Activated naive CD4-positive, alpha-beta T cell treated with anti-CD3 and anti-CD28 coated beads for 36 hours (primary cell): ENCODE measurements at places on chromosomes 3 and 15. TPM values are rescaled to one million over a fixed set of nuclear protein-coding genes. Genes with fewer than 3 reads are reported as not detected.
A peak's percentile ranks its signal among the peaks of the same experiment; 100 is the strongest.

GRCh38 chr15:99385005-99385669 is 133.9 kb downstream of the LRRC28 start:
- DNase-seq: no peak

The ZNF445 gene
- 19.0 TPM for total RNA-seq

The GCNT3 gene
- not detected for total RNA-seq

The DPPA4 gene
- total RNA-seq: 0.54 TPM

DNA sequence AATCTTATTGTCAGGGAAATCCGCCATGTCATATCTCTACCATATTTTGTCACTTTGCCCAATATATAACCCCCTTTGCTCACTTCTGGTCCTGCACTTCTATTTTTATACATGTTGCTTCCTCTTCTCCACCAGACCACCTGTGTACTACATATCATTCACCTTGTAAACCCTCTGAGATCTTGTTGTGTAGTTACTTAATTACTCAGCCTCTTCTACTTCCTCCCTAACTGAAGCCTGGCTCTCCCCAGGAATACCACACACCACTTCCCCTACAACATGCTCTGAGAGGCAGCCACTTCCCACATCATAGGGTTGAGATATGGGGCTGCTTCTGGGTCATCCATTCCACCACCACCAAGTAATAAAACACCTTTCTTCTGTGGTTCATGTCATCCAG is 10.0 kb downstream of the HEXA start:
- DNase-seq: peak; percentile 7
